CD4-positive, alpha-beta T cell treated with Interleukin-12 subunit alpha and Interleukin-12 subunit beta, for 1 hour (primary cell): ENCODE measurements at places on chromosomes 6 and 20.
A peak's percentile ranks its signal among the peaks of the same experiment; 100 is the strongest.

DNA sequence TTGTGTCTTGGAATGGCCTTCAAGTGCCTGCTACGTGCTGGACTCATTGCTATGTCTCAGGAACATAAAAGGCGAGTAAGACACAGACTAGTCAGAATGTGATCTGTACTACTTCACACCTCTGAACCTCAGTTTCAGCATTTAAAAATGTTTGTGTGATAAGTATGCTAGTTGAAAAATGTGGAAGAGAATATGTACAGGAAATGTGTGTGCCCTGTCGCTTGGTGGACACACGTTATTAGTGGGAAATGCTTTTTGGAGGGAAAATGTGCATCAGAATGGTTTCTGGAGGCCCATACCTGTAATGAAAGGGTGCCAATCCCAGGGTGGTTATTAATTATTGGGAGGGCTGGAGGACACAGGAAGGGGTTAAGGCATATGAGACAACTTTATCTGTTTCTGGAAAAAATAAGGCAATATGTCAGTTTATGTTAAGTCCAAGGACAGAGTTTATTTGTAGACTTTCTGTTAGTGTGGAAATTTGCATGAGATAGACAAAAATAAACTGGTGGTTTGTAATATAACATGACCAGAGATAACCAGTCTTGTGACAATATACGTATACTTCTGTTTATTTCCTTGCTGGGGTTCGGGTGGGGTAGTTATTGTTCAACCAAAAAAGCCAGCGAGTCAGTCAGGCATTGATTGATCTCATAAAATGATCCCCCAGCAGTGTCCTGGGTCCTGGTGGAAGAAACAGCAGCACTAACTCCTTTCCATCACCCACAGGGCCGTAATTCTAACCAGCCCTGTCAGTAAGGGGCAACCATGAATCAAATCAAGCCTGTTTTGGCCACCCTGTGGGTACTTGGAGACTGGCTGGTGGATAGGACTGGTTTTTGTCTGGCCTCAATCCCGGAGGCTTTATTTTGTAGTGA lies 117.9 kb downstream of the JARID2 start:
- DNase-seq, result no peak

DNA sequence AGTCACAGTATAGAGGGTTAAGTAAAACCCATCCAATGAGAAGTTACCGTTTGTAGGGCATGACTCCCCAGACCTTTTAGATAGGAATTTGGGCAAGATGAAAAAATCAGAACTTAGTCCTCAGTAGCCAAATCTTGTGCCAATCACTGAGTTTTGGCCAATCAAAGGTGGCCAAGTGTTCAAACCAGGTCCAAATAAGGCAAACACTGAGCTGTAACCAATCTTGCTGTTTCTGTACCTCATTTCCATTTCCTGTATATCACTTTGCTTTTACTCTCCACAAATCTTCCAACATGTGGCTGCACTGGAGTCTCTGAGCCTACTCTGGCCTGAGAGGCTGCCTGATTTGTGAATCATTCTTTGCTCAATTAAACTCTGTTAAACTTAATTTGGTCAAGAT lies 81.8 kb upstream of the GPR6 start:
- no peak for DNase-seq

- DNase-seq, result no peak
Observed at GRCh38 chr6:131451321-131452144, 121.5 kb upstream of the ARG1 start.

- DNase-seq, result no peak
Observed at GRCh38 chr6:36318690-36319435, 17.8 kb downstream of the BNIP5 start.

GRCh38 chr6:31734821-31735406 lies 1.4 kb downstream of the CLIC1 start:
- peak; percentile 81 for DNase-seq

DNA sequence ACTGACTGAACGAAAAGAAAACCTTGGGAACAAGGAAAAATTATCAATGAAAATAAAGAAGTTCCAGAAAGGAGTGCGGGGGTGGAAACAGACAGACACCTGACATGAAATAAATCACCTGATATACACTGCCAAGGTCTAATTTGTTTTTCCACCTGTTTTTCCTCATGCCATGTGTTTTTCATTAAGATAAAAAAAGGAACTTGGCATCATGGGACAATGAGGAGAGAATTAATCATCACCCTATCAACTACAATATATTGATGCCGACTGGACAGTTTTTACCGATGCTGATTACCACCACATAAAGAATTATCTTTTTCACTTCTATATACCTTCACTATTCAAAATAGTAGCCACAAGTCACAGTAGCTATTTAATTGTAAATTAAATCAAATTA lies 233.2 kb downstream of the ARHGAP18 start:
- DNase-seq, result no peak

GRCh38 chr6:38847497-38847896 lies 132.4 kb downstream of the DNAH8 start:
- no peak for DNase-seq
